H1 (cell line): ENCODE measurements at places on chromosomes 5 and 9.

GRCh38 chr5:58444805-58445204 lies 15.1 kb downstream of the PLK2 start:
- DNase-seq, result no peak

DNA sequence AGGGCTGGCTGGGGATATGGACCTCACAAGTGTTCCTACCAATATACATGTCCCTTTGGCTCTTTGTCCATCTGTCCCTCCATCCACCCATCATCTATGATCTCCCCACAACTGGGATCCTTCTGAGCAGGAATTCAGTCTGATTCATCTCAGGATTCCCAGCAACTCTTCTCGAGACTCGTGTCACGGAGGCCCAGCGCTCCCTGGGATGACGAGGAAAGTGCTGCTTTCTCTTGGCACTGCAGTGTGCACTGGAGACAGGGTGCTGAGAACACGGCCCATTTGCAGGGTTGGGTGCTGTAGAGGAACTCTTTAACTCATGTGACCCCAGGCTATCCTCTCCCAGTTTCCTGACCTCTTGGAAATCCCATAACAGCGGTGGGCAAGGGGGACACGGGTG lies 72.9 kb downstream of the ANGPTL2 start:
- no peak for DNase-seq

GRCh38 chr9:37921546-37922300 lies 17.8 kb upstream of the SLC25A51 start:
- DNase-seq, result no peak

- no peak for DNase-seq
These were observed 1467.6 kb upstream of the NUDT12 start for GRCh38 chr5:105030153-105030552.

DNA sequence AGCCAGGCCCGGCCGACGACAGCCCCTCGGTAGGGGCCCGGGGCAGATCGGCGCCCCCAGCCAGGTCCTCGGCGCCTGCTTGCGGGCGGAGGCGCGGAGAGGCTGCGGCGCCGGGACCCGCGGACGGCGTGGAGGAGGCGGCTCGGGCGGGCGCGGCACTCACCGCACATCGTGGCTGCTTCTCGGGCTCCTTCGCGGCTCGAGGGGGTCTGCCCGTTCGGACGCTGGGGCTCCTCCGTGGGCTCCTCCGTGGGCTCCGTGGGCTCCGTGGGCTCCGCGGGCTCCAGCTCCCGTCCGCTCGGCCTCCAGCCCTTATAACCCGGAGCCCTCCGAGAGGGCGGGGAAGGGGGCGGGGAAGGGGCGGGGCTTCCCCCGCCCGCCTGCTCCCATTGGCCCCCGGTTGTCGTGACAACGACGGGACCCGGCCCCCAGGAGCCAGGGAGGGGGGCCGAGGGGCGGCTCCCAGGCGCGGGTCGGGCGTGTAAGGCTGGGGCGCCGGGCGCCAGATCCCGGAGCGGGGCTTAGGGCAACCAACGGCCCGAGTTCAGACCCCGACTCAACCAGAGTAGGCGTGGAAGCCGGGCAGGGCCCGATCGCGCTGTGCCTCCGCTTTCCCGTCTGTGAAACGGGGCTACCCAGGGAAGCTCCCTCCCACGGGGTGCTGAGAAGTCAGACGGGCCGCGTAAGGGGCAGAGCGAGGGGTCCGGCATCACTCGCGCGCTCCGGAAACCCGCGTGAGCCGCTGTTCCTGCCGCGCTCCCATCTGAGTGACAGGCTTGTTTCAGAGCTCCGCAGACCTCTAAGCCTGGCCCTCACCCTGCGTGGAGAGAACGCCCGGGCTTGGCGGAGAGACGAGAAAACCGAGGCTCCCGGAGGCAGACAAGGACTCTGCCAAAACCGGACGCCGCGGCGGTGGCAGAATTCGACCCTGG lies at the start of gene GFPT2:
TSS of gene GFPT2 (minus strand) at position 289 of the 932 bp plus-strand sequence. CDS start at position 170, 119 bp downstream.
- peak; percentile 41 for DNase-seq

GRCh38 chr9:4549751-4550295 lies 59.6 kb downstream of the SLC1A1 start:
- no peak for DNase-seq

DNA sequence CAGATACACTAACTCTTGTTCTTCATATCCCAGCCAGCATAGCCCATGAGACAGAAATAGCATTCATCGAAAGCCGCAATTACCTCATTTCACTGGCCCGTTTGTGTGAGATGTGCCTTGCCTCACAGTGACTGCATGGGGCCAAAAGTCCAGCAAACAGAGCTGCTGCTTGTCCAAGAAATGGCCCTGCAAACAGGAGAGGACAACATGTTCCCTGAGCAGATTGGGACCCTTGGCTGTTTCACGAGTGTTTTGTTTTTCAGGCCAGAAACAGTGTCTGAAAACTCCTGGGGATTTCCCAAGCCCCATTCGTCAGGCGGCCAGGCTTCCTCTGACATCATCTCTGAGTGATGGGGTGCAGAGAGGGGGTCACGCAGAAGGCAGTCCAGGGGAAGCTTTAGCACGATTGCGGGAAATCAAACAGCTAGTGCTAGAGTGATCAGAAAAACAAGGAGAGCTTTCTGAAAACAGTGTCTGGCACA lies 503.6 kb upstream of the PAPPA start:
- no peak for DNase-seq

GRCh38 chr5:160438316-160439204 lies 16.9 kb downstream of the PTTG1 start:
- peak; percentile 77 for DNase-seq

GRCh38 chr9:130208600-130209347 lies 36.6 kb downstream of the NCS1 start:
- no peak for DNase-seq

DNA sequence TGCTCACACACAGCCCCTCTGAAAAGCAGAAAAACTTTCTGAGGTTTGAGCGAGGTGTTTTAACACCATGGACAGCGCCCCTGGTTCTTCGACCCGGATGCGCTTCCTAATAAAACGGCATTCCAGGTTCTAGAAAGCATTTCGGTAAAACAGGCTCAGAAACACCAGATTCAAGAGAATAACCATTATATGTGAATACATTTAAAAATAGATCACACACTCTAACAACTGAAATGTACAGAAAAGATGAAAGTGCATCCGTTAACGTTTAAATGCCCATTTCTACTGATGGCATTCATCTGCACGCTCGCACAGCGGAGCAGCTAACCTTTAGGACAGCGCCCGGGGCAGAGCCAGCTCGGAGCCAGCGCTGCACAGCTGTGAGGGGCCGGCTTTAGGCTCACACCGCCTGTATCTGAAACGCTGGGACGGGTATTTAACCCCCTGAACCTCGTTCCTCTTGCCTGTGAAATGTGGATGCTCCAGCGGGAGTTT lies 26.3 kb upstream of the TENT4A start:
- DNase-seq, result no peak

GRCh38 chr9:91817493-91818224 lies 132.4 kb downstream of the ROR2 start:
- no peak for DNase-seq

- DNase-seq, result no peak
These were observed 67.5 kb upstream of the ACTBL2 start for GRCh38 chr5:57550132-57550531.

DNA sequence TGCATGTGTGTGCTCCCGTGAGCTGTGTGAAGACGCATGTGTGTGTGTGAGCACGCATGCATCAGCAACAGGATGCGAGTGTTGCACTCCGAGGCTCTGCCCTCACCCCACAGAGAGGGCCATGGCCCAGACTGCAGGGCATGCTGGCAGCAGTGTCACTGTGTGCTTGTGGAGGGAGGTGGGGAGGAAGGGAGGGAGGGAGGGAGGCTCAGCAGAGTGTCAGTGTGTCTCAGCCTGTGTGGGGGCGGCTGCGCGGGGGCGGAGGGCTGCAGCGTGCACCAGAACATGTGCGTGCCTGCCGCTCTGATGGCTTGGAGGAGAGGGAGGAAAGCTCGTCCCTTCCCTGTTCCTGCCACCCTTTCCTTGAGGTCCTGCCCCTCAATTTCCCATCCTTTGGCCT lies 5.3 kb downstream of the CAMK2A start:
- DNase-seq, result no peak

DNA sequence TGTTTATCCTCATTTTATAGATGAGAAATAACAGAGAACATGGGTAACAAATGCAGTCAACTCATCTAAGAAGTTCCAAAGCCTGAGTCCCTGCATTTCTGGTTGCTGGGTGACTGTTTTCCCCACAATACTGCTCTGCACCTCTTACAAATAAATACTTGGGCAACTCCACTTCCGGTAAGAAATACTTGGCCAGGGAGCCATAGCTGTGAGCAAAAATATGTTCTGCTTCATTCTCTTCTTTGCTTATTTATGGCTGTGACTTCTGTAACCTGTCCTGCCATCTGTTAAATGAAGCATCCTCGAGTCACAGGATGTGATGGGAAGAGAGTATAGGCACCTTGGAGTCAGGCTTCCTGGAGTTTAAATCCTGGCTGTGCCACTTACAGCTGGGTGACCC lies 49.9 kb downstream of the GDNF start:
- DNase-seq, result no peak

- DNase-seq, result no peak
These were observed 43.9 kb downstream of the ADAMTS2 start for GRCh38 chr5:179301376-179301775.

DNA sequence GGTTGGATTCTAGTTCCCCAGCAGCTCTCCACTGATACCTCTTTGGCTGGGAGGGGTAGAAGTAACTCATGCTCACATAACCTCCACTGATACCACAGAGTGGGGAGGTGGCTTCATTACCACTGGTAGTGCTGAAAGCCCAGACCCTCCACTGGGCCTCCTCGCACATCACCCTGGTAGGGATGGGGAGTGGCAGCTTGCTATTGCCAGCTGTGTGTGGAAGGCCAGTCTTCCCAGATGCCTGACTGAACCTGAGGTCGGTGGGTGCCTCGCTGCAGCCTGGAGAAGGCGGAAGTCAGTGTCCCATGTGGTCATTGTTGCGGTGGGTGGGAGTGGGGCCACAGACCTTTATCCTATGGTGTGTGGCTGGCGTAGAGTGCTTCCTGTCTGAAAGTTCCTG lies 138.0 kb downstream of the TAF11L14 start:
- DNase-seq, result no peak

- DNase-seq, result no peak
These were observed 41.3 kb upstream of the FOXE1 start for GRCh38 chr9:97811533-97812246.

GRCh38 chr9:114820776-114821501 lies 15.1 kb upstream of the TNFSF15 start:
- no peak for DNase-seq

DNA sequence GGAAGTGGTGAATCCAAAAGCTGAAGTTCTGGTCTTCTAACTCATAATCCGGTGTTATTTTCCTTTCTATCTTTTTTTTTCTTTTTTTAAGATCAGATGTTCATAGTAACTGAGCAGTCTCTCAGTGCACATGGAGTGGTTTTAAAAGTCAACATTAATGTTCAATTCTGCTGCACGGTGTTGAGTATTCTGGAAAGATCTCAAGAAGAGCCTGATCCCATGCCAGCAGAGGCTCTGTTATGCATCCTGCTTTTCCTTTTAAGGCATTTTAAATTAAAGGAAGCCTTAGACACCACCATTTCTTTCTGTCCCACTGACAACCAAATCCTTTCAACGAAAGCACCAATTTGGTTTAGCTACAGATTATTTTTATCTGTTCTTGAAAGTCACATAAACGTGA lies 33.4 kb downstream of the SEMA5A start:
- DNase-seq, result no peak

- DNase-seq, result no peak
These were observed 33.4 kb upstream of the TBC1D2 start for GRCh38 chr9:98288881-98289280.

- no peak for DNase-seq
These were observed 192.1 kb upstream of the DMRT1 start for GRCh38 chr9:649128-650074.

DNA sequence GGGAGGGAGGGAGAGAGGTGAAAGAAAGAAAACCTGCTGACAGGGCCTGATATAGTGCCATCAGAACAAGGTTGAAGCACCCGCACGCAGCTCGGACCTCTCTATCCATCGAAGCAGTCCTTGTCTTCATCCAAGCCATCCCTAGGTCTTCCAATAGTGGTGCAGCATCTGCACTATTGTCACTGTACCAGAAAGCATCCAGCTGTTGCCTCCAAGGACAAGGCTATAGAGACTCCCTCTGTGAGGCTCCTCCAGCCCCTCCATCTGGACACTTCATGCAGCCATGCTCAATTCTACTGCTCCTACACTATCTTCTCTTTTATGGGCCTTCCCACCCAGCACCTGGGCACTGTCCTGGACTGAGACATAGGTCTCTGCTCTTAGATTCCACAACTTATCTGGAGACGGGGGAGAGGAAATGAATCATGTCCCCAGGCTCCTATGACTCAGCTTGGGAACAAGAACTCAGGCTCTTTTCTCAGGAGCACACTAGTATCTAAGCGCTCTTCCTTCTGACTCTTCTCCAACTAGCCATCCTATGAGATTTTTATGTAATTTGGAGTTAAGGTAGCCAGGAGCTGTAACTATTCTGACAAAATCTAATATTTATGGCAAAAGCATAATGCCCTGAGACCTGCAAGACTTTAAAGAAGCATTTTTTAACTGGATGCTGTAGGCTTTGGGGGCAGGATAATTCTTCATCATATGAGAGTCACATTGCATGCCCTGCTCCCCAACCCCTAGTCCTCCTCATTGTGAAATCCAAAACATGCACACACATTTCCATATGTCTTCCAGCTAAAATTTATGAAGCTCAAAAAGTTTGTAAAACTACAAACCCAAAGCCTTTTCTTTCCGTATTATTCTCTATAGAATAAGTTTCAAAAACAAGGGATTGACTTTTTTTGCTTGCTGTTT lies 446.8 kb downstream of the CCDC171 start:
- no peak for DNase-seq

DNA sequence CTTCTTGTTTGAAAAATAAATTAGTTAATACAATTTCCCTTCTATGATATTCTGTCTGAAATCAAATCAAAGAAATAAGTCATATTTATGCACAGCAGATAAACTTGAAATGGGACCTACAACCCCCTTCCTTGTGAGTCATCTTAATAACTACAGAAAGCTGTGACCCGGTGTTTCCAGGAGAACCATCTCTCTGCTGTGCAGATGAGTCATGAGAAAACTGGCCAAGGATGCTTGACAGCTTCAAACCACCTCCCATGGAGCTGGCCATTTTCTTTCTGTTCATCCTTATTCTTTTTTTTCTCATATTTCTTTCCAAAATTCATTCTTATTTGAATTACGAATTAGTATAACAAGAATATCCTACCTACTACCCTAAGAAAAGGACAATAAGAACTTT lies 43.4 kb upstream of the NR4A3 start:
- DNase-seq, result no peak

DNA sequence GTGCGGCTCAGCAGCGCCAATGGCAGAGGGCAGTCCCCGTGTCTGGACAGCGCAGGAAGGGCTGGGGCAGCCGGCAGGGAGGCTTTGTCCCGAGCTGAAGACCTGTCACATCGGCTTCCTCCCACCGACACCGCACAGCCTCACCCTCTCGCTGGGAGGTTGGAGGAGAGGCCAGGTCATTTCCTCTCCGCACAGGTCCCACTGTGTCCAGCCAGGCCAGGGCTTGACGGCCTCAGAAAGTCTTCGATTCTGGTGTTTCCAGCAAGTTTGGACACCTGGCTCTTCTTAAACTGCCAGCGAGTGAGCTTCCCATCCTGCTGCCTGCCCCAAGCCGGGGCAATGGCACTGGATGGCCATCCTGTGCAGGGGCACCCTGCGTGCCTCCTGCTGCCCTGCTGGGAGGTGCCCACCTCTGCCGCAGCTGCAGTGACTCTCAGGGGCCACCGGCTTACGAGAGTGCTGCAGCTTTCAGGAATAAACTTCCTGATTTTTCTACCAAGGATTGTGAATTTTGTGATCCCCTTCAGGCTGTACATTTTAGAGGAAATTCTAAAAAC lies 33.9 kb downstream of the AHRR start:
- DNase-seq, result no peak
